Naive B cell (primary cell): ENCODE measurements at places on chromosomes 13 and 19. TPM values are rescaled to one million over a fixed set of nuclear protein-coding genes. Genes with fewer than 3 reads are reported as not detected.

GRCh38 chr13:95714142-95714832 lies 37.3 kb downstream of the DNAJC3 start:
- H3K4me1 ChIP-seq, result peaks cover 17% of the 10 kb centered on the region
- H3K4me3 ChIP-seq, result no peak overlapping the region
- H3K27me3 ChIP-seq, result no peaks in the 10 kb centered on the region
- DNase-seq, result no peak
- H3K27ac ChIP-seq, result no peak overlapping the region

The PLIN3 gene
- polyA plus RNA-seq, result 57.6 TPM

DNA sequence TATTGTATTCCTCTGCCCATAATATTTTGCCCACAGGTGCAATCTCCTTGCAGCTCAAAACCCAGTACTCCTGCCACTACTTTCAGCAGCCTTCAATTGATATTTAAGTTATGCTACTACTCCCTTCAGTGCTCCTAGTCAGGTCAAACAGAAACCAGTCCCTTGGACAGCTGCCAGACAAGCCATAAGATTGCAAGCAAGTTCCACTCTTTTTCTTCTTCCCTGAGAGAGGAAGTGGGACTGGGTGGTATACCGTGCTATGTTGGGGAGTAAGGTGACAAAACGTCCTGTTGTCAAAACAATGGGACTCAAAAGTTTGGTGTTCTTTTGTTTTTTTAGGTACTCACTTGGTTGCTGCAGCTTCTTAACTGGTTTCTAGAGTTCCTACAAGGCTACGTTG lies 63.1 kb upstream of the FRY start:
- H3K27me3 ChIP-seq, result no peaks in the 10 kb centered on the region
- H3K4me3 ChIP-seq, result no peak overlapping the region
- H3K36me3 ChIP-seq, result peaks cover 15% of the 10 kb centered on the region
- no peak for DNase-seq
- no peak overlapping the region for H3K27ac ChIP-seq

The TNNI3 gene
- not detected for polyA plus RNA-seq

DNA sequence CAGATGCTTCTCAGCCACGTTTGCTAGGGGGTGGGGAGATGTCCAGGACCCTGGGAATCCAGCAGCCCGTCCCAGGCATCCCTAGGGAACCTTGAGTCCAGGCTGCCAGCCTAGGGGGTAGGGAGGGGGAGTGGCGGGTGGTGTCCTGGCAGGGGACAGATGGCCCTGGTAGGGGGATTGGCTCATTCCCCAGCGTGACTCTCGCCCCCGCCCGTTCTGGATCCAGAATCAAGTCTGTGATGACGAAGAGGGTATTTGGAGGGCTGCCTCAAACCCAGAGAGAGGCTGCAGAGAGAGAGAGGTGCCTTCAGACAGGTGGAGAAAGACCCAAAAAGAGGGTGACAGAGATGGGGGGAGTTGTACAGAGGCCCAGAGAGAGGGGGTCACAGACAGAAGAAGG lies 4.1 kb downstream of the SLC17A7 start:
- H3K36me3 ChIP-seq, result peaks cover 3% of the 10 kb centered on the region
- DNase-seq, result no peak
- peak overlapping the region; percentile 32 for H3K4me3 ChIP-seq
- peaks cover 59% of the 10 kb centered on the region for H3K4me1 ChIP-seq
- H3K27me3 ChIP-seq, result peaks cover 80% of the 10 kb centered on the region

DNA sequence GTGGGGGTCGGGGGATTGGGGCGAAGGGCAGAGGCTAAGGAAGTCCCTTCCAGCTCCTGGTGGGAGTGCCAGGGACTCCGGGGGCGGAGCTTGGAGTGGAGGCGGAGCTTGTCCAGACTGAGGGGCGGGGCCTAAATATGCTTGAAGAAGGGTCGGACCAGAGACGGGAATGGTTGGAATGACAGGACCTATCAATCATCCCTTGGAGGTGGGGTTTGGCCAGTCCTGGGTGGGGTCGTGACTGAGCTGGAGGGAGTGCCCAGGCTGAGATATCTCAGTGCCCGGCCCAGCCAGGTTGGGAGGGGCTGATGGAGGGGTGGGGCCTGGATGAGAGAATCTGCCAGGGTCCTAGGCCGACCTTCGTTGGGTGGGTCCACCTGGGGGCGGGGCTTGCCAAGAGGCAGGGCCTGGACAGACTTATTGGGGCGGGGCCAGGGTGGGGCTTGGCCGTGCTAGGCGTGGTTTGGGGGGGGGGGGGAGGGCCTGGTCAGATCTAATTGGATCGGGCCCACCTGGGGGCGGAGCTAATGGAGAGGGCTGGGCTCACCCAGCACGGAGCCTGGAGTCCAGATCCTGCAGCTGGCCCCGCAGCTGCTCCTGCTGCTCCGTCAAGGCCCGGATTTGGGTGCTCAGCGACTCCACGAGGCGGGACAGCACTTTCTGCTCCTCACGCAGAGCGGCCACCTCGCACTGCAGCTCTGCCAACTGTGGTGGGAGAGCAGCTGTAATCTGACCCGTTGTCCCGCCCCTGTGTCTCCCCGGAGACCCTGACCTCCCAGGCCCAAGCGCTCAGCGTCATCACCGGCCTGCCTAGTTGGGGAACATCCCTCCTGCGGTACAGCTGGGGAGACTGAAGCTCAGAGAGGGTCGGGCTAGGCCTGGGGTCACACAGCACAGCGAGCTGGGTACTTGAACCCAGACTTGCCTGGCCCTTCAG lies 2.6 kb upstream of the WIZ start:
- H3K36me3 ChIP-seq, result no peaks in the 10 kb centered on the region
- peaks cover 30% of the 10 kb centered on the region for H3K4me1 ChIP-seq
- no peak overlapping the region for H3K27ac ChIP-seq
- DNase-seq, result no peak
- H3K4me3 ChIP-seq, result no peak overlapping the region
